ENCODE measurements at places on chromosomes 1 and 21.

- DNase-seq = no peak
These were observed 684.0 kb downstream of the NCAM2 start for GRCh38 chr21:21682172-21682571.

DNA sequence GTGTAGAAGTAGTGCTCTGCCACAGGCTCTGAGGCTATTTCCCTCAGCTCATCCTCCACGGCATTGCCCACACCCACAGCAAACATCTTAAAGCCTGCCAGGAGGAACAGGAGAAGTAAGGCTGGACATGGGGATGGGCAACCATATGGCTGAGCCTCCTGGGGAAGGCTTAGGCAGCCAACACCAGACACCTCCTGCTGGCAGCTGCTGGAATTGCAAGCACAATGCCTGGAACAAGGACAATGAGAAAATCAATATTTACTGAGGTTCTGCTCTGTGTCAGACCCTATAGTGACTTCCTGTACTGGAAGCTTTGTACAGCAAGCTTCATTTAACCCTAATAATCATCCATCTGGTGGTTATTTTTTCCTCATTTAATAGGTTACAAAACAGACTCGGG, 8.2 kb downstream of the MATN1 start:
- DNase-seq = no peak

GRCh38 chr1:228007049-228007800, 427 bp downstream of the WNT3A start:
- no peak for DNase-seq

DNA sequence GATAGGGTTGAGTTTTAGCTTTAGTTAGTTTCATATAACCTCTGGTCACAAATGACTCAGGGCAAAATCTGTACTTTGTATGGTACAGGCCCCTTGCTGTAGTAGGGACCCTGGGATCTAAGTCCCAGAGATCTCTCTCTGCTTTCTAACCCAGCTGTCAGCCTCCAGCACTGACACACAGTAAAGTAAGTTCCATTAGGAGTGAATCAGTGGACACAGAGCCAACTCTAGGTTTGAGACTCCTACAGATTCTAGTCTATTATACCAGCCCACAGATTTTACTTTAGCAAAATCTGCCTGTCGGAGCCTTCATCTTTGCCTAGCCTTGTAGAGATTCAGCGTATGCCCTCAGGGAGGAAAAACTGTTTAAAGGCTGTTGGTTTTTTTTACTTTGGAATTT, 52.5 kb downstream of the ANGPTL1 start:
- no peak for DNase-seq

- peak; percentile 20 for DNase-seq
These were observed 1.0 kb downstream of the SLC35D1 start for GRCh38 chr1:67052741-67053534.

- DNase-seq = no peak
These were observed 89.3 kb upstream of the AKT3 start for GRCh38 chr1:243939167-243939848.

- DNase-seq = no peak
These were observed 5.8 kb upstream of the KANK4 start for GRCh38 chr1:62325081-62325480.

DNA sequence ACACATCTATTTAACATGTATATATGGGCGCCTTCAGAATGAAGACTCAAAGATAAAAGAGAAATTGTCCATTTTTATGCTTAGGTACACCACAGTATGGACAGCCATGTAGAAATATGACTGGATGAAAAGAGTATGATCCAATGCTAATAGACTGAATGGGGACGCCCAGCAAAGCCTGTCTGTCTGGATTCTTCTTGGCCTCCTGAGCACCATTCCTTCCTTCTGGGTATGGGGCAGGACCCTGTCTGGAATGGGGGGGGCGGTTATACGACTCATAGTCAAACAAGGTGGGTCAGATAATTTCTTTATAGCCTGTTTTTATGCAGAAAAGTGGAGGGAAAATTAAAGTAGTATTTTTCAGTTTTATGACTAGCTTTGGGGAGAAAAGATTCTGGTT, 81.2 kb upstream of the ABCD3 start:
- no peak for DNase-seq

DNA sequence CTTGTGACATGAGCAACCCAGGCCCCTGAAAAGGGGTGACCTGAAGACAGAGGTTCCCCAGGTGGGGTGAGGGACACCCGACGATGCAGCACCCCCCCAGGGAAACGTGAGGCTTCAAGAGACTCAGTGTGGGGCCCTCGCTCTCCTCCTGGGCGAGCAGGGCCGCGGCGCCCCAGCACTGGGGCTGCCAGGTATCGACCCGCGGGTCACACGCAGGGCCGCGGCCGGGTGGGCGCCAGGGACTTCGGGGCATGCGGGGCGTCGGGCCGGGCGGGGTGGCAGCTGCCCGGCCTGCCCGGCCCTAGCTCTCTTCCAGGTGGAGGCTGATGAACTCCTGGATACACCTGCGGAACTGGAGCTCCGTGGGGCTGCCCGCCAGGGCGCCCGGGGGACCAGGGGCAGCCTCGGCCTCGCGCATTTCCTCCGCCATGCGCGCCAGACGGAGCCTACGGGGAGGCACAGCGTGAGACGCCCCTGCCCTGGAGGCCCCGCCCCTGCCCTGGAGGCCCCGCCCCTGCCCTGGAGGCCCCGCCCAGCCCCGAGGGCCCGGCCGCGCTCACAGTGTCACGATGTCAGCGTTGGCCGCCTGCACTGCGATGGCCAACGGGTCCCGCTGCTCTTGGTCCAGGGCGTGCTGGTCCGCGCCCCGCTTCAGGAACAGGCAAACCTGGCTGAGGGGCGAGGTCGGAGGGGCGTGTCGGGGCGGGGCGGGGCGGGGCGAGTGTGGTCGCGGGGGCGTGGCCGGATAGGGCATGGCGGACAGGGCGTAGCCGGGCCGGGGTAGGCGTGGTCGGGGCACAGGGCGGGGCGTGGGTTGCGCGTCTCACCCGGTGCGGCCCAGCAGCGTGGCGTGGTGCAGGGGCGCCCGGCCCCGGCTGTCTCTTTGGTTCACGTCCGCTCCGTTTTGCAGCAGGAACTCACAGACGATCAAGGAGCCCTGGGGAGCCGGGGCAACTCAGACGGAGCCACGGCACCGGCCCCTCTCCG, 13.3 kb downstream of the SCNN1D start:
- no peak for DNase-seq
